Fibroblast of the conjunctiva (primary cell): ENCODE measurements at places on chromosomes 5 and 9.

DNA sequence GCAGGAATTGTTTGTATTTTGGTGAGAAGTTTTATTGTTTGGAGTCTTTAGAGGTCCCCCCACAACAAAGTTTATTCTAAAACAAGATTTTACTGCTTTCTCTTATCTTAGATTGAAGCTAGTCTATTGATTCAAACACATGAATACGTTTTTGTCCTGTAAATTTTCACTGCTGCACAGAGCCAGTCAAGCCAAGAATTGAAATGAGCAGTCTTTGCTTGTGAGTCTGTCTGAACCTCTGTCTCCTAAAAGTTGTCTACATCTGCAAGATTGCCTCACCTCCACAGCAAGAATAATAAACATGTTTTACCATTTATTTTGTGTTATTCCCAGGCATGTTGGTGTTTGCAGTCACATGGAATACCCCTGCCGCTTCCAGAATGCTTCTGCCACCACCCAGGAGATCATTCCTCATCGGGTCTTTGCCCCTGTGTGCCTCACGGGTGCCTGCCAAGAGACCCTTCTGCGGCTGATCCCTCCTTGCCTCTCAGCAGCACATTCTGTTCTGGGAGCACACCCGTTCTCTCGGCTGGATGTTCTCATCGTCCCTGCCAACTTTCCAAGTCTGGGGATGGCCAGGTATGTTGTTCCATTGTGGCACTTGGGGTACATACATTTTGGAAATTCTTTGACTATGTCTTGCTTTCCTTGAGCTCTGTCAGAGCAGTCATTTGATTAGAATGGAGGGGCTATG is 74.1 kb downstream of the AOPEP start:
- DNase-seq = no peak

DNA sequence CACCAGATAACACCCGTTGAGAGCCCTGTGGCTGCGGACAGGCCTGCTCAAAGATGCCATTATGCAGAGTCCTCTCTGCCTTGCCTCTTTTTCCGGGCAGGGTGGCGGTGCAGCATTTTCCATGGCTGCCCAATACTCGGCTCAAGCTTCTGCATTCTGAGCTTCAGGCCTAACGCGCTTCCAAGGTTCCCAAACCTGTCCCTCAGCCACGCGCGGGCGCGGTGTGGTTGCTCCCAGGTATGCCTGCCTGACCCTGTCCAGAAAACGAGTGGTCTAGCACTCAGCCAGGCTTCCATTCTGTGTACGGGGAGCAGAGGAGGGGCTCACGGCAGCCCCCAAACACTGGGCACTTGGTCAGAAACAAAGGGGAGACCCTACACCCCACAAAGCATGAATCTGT is 27.9 kb upstream of the CNOT6 start:
- no peak for DNase-seq

DNA sequence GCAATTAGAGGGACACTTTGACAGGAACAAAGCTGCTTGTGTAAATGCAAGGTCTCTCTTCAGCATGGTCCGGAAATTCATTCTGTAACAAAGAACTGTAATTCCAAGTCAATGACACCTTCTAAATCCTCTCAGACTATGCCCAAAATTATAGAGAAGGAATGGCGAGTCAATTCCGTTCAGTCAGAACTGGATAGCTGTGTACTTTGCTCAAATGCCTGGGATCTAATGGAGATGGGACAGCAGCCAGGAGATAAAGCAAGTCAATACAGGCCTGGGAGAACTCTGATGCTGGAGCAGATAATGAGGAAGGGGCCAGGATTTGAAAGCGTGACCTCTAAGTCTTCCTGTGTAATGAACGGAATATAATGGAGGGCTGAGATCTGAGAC is 96.4 kb upstream of the SPRY4 start:
- no peak for DNase-seq

- DNase-seq = no peak
These were observed 86.0 kb downstream of the KCNT1 start for GRCh38 chr9:135787776-135788575.

GRCh38 chr9:137986268-137987099 is 108.9 kb downstream of the CACNA1B start:
- no peak for DNase-seq

DNA sequence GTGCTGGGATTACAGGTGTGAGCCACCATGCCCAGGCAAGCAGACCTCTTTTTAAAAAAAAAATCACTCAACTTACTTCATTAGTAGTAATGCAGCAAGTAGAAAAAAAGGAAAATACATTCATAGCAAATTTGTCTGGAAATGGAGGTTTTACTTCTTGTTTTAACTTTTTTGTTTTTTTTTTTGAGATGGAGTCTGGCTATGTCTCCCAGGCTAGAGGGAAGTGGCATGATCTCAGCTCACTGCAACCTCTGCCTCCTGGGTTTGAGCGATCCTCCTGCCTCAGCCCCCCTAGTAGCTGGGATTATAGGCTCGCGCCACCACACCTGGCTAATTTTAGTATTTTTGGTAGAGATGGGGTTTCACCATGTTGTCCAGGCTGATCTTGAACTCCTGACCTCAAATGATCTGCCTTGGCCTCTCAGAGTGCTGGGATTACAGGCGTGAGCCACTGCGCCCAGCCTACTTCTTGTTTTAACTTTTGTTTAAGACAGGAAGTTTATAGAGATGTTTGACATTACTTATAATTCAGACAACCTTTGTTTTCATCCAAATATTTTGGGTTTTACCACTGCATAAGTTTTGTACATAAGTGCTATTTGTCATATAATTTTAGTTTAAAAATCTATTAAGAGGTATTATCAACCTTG is 26.5 kb downstream of the UBE2R2 start:
- DNase-seq = no peak

- DNase-seq = no peak
These were observed 17.9 kb downstream of the SRFBP1 start for GRCh38 chr5:121979691-121980090.

DNA sequence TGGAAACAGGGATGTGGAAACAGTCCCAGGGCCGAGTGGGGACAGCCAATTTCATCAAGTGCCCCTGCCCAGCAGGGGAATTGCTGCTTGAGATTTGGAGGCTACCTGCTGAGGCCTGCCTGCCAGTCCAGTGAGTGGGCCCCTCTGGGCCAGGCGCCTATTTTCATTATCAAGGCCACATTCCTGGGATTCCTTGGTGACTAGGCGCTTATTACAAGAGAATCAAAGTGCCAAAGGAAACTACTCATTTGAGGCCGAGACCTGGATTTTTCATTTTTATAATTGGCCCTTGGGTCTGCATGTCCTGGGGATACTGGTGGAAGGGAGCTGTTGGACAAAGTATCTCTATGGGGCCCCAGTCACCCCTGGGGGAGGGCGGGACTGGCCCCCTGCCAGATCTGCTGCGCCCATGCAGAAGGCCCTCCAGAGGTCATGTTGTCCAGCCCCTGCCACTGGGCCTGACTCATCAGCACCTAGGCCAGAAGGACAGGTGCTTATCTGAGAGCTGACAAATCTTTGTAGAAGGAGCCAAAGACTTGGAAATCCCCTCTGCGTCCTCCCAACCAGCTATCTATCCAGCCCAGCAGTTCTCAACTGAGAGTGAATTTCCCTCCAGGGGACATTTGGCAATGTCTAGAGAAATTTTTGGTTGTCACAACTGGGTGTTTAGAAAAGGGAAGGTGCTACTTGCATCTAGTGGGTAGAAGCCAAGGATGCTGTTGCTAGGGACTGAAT is 45.6 kb downstream of the FOXI1 start:
- DNase-seq = no peak

DNA sequence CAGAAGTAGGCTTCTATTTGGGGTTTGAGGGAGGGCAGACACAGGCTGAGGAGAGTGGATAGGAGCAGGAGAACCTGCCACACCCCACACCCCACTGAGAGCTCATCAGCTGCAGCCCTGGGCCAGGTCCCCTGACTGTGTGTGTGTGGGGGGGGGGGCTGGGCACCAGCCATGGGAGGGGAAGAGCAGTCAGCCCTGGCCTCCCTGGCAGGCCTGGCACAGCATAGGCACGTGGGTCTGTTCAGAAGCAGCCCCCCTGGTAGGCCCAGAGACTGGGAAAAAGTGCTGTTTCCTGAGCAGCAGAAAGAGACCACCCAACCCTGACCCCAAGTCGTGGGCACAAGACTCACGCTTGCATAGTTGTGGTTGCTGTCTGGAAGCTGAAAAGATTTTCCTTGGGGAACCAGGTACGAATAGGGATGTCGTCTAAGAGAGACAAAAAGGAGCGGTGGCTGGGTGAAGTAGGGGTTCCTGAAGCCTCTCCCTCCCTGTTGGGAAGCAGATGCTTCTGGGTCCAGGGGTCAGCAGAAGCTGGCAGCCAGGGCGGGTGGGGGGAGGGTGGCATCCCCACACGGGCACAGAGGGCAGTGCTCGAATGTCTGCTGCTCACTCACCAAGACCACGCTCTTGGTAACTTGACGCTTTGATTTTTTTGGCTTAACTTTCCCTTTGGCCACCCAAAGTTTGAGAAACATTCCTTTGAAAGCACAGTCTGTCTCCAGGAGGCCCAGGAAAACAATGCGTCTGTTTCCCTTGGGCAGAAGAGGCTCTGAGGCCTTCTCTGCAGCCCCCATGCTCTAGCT is 2.9 kb downstream of the NSMF start:
- DNase-seq = peak; percentile 74

GRCh38 chr9:109913461-109913810 is 133.4 kb downstream of the PALM2AKAP2 start:
- DNase-seq = no peak

- no peak for DNase-seq
These were observed 83.8 kb upstream of the FSTL4 start for GRCh38 chr5:133696006-133696584.

DNA sequence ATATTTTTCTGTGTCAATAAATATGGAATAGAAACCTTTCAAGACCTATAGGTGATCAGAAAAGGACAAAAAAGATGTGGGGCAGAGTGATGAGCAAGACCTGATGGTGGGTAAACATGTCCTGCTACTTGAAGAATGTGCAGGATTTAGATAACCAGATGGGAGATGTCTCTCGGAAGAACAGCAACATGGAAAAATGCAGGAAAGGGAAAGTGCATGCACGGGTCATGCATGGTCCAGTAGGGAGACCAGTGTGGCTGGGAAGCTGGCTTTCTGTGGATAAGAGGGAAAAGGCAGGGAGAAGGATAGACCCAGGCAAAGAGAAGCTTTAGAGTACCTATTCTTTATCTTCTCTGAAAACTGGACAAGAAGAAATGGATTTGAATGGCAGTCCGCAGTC is 7.1 kb upstream of the CAST start:
- DNase-seq = no peak

DNA sequence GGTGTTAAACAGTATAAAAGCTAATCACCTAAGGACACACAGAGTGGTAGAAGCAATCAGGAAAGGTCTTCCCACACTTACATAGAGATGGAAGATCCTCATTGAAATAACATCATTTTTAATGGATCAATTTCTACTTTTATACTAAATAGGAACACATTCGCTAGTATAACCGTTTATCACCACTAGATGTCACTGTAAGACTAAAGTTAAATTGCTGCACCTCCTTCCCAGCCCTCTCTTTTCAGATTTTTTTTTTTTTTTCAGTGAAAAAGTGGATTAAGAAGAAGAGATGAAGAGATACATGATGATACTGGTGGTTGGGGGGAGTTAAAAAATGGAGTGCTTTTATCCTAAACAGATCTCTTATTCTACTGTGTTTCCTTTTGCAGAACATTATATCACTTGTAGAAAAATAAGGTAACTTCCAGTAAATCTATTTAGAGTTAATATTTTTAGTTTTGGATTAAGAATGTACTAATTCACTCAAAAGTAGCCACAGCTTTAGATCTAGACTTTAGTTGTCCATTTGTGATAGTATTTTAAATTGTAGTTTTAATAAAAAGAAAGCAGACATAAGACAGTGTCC is 116.9 kb upstream of the ARRDC3 start:
- peak; percentile 44 for DNase-seq

- DNase-seq = no peak
These were observed 23.4 kb upstream of the FUBP3 start for GRCh38 chr9:130555968-130556367.

- no peak for DNase-seq
These were observed 46.7 kb downstream of the MEF2C start for GRCh38 chr5:88836195-88836838.

GRCh38 chr9:107043886-107044285 is 180.9 kb downstream of the ZNF462 start:
- DNase-seq = no peak

- DNase-seq = no peak
These were observed 61.2 kb upstream of the CNOT6 start for GRCh38 chr5:180433032-180433422.

GRCh38 chr5:132369007-132369473 is 470 bp upstream of the SLC22A5 start:
- DNase-seq = no peak

DNA sequence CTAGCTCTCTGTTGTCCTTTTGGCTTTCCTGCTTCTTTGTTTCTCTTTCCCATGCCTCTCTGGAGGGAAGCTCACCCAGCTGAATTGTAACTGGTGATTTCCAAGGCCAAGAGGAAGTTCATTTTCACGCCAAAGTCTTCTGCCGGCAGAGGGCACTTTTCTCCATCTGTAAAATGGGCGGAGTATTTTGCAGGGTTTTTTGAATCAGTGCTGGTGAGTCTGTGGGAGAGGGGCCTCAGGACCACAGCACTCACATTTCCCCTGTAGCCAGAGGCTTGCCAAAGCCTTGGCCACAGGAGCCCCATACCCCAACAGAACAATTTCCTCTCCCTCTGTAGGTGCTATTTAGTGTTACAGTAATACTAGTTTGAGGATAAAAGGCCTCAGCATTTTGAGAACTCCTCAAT is 42.3 kb upstream of the MATR3 start:
- no peak for DNase-seq

GRCh38 chr5:165321912-165322311 is 1816.5 kb downstream of the MAT2B start:
- peak; percentile 37 for DNase-seq

DNA sequence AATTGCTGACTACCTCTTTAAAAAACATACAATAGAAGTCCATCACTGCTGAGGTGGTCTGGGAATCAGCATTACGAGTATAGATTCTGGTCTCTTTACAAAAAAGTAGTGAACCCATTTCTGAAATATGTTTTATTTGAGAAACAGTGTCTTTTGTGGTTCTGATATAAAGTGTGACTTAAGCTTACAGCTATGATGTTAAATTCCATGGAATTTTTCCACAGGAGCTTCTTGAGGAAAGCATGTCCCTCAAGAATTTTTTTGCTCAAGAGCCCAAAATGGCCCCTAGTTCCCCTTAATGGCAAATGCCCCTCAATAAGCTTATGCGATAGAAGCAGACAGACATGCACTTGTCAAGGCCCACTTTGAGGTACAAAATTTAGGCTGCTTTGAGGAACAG is 265.7 kb downstream of the FAM170A start:
- no peak for DNase-seq

- DNase-seq = peak; percentile 56
These were observed 42.4 kb downstream of the CWC27 start for GRCh38 chr5:64811050-64811640.

GRCh38 chr5:4216142-4216541 is 620.5 kb downstream of the IRX1 start:
- no peak for DNase-seq

GRCh38 chr9:114473447-114473801 is 31.8 kb downstream of the WHRN start:
- no peak for DNase-seq

- no peak for DNase-seq
These were observed 74.9 kb downstream of the TRIO start for GRCh38 chr5:14218011-14218410.

GRCh38 chr9:130936285-130937117 is 2.5 kb downstream of the FIBCD1 start:
- peak; percentile 26 for DNase-seq
